ENCODE measurements at places on chromosomes 16 and 17. TPM values are rescaled to one million over a fixed set of nuclear protein-coding genes. Genes with fewer than 3 reads are reported as not detected.

The NXPH3 gene
- 2.1 TPM for total RNA-seq

The CA4 gene
- not detected for total RNA-seq

The SLC5A2 gene
- total RNA-seq = 2.4 TPM

The SCO1 gene
- total RNA-seq = 28.6 TPM

The KRT34 gene
- total RNA-seq = not detected

The AATF gene
- total RNA-seq = 32.1 TPM

The PIGL gene
- 491 TPM for total RNA-seq

The TVP23A gene
- total RNA-seq = not detected

The PLEKHG4 gene
- total RNA-seq = 12.3 TPM

The ESRP2 gene
- 15.7 TPM for total RNA-seq

The CES3 gene
- total RNA-seq = 199 TPM

The NKD1 gene
- 4.0 TPM for total RNA-seq

The SLC16A6 gene
- total RNA-seq = 1.1 TPM

The OTOP3 gene
- total RNA-seq = not detected

The COPZ2 gene
- total RNA-seq = 2.2 TPM

The ZNF469 gene
- total RNA-seq = 1.7 TPM

The SDR42E1 gene
- total RNA-seq = 19.8 TPM

The ZCCHC14 gene
- total RNA-seq = 65.1 TPM

The KRT25 gene
- total RNA-seq = not detected

The ITGAD gene
- not detected for total RNA-seq

The SLC38A8 gene
- total RNA-seq = not detected

The FLOT2 gene
- total RNA-seq = 53.6 TPM

The NME4 gene
- total RNA-seq = 65.2 TPM

The HOXB6 gene
- total RNA-seq = 34.3 TPM

The DNAI2 gene
- not detected for total RNA-seq

The CPD gene
- total RNA-seq = 9.9 TPM

The KATNIP gene
- total RNA-seq = 43.7 TPM

The TXNDC17 gene
- 192 TPM for total RNA-seq

The GAST gene
- total RNA-seq = not detected

The KRTAP4-4 gene
- not detected for total RNA-seq

The KRT17 gene
- total RNA-seq = not detected
